Activated T-helper 1 cell treated with anti-CD3 and anti-CD28 coated beads, Interleukin-2, amount 50 U/mL, for 16 hours (primary cell): ENCODE measurements at places on chromosomes 7 and 10.

- DNase-seq = no peak
Measured at GRCh38 chr10:129699722-129700340, 232.8 kb downstream of the MGMT start.

DNA sequence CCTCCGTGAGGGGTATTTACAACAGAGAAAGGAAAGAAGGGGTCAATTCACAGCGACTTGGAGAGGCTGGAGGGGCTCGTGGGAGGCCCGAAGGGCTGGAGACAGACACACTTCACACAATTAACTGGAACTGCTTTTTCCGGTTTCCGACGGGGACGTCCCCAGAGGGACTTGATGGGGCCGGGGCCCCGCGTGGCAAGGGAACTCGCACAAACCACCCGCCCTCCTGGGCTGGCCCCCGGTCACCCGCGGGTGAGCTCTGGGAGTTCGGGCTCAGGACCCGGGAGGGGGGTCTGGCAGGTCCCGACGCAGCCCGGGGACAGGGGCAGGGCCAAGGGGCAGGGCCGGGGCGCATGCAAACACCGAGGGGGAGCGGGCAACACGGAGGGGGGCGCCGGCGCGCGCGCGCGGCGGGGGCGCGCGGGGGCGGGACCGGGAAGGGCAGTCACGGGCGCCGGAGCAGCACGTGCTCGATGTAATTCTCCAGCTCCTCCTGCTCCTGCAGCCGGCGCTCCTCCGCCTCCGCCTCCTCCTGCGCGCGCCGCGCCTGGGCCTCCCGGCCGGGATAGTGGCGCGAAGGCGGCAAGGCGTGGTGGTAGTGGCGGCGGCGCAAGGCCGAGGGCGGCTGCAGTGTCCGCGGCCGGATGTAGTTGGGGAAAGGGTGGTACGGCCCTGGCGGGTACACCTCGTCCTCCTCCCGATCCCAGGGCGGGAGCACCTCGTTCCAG, 2.7 kb downstream of the VGF start:
- no peak for DNase-seq

- no peak for DNase-seq
Measured at GRCh38 chr10:29621161-29621560, 13.6 kb downstream of the SVIL start.

DNA sequence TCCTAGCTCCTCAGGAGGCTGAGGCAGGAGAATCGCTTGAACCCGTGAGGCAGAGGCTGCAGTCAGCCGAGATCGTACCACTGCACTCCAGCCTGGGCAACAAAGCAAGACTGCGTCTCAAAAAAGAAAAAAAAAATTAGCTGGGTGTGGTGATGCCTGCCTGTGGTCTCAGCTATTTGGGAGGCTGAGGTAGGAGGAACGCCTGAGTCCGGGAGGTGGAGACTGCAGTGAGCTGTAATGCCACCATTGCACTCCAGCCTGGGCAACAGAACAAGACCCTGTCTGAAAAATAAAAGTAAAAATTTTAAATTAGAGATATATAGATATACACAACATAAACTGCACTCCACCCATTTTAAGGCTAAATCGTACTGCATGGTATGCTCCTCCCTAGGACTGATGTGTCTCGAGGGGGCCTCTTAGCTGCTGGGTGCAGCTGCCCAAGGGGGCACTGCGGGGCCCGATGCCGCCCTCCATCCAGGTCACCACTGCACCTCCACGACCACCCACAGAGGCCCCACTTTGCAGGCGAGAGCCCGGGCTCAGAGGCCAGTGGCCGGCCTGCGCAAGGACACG, 40.9 kb upstream of the FOXK1 start:
- DNase-seq = no peak

DNA sequence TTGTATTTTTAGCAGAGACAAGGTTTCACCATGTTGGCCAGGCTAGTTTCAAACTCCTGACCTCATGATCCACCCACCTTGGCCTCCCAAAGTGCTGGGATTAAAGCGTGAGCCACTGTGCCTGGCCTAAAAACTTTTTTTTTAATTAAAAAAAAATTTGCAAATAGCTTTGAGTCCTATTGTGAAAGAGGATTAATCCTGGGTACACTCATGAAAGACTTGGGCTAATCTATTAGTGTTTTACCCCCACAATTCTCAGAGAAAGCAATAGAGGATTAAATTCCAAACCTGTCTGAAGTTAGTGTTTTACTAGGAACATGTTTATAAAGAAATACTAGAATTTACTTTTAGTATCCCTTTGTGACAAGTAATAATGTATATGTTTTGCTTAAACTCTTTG, 76.9 kb upstream of the ITGB1 start:
- no peak for DNase-seq

DNA sequence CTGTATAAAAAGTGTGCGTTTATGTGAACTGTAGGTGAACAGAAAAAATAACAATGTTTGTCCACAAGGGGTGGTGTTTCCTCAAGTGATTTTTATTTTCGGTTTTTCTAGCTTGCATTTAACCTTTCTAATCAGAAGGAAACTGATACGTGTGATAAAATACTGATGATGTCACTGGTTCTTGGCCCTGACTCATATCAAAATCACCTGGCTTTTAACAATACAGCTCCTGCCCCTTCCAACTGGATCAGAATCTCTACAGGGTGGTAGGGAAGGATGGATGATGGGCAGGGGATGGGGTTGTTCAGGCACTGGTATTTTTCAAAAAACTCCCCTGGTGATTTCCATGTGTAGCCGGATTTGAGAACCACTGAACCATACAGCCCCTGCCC, 10.9 kb downstream of the NPFFR1 start:
- DNase-seq = no peak

DNA sequence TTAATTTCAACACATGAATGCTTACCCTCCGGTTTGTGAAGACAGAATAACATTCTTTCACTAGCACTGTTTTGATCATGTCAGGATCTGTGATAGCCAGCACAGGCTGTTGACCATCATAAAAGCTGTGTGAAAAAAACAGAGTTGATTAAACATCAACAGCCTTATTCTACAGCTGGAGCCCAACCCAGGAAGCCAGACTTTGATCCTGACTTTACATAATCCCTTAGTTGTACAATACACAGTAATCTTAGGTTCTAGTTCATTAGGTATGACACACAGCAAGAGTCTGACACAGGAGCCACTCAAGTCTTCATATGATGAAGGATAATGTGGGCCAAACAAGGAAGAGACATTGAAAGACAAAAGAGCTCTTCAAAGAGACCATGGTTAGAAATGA, 11.4 kb downstream of the CYP3A4 start:
- no peak for DNase-seq

DNA sequence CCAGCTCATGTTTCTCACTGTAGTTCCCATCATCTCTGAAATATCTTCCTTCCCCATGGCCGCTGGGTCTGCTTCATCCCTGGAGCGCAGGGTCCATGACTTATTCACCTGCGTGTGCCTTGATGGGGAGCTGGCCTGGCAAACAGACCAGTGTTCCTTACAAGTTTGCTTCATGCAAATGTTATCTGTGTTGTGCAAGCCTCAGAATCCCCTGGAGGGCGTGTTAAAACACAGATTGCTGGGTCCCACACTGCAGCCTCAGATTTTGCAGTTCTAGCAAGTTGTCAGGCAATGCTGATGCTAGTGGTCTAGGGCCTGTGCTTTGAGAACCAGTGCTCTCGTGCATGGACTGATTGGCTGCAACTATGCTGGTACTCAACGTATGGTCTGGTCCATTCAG, 7.2 kb upstream of the DMBT1 start:
- no peak for DNase-seq

- DNase-seq = no peak
Measured at GRCh38 chr7:69816501-69816900, 218.2 kb downstream of the AUTS2 start.
